ENCODE measurements at places on chromosomes 5 and 9.

- no peak for DNase-seq
Measured at GRCh38 chr9:113665064-113665463, 201.5 kb downstream of the RGS3 start.

DNA sequence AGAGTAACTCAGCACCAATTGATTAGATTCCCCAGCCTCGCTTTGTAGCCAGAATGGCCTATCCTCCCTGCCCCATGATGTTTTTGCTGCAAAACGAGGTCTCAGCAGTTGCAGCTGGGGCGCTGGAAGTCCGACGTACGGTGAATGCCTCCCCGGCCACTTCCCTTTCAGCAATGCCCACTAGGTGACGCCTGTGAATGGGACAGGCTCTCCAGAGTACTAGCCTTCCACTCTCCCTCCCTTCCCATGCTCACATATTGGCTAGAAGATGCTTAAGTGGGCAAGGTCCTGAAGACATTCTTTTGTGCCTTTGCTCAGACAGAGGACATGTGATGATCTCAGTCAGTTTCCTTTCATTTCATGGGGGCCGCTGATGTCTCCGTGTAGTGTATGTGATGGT lies 50.8 kb downstream of the DMRT2 start:
- DNase-seq: no peak

DNA sequence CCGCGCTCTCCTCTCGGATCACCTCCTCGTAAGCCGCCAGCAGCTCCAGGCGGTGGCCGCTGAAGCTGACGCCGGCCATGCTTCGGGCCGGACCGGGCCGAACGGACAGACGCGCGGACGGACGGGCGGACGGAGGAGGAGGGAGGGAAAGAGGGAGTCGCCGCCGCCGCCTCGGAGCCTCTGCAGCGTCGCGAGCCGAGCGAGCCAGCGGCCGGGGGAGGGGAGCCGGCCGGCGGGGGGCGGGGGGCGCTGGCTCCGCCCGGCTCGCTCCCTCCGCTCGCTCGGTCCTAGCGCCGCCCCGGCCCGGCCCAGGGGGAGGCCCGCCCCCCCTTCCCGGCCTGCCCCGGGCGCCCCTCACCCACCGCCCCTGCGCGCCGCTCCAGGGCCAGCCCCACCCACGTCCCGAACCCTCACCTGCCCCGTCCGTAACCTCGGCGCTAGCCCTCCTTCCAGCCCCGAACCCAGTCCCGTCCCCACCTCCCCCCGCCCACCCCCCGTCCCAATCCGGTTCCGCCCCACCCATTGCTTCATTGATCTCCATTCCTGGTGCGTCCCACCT lies at the start of gene DBN1:
Gene DBN1, minus strand, starts transcription at position 192 of the 559 bp plus-strand sequence. Its CDS starts 113 bp downstream, at position 79.
- DNase-seq: no peak

- DNase-seq: no peak
Measured at GRCh38 chr9:86550401-86550800, 196.2 kb upstream of the TUT7 start.

DNA sequence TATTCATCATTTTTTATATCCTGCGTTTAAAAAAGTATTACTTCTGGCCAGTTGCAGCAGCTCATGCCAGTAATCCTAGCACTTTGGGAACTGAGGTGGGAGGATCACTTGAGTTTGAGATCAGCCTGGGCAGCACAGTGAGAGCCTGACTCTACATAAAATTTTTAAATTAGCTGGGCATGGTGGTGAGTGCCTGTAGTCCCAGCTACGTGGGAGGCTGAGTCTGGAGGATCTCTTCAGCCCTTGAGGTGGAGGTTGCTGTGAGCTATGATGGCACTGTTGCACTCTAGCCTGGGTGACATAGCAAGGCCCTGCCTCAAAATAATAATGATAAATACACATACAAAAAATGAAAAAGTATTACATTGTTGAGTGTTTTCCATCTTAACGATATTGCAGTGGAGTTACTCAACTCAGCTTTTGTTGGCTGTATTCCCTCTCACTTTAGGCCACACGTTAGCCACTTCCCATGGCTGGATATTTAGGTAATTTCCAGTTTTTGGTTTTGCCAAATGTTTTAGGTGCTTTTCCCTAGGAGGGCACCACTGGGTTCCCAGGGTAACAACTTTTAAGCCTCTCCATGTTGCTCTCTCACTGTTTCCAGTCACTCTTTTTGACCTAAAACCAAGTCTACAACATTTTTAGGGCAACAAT lies 20.6 kb downstream of the SHB start:
- DNase-seq: no peak

- DNase-seq: no peak
Measured at GRCh38 chr5:97968346-97968745, 785.3 kb upstream of the RIOK2 start.

Data from vagina (tissue), 2 donors.